ENCODE measurements at places on chromosomes 7 and 10. TPM values are rescaled to one million over a fixed set of nuclear protein-coding genes. Genes with fewer than 3 reads are reported as not detected.
A peak's percentile ranks its signal among the peaks of the same experiment; 100 is the strongest.

GRCh38 chr7:2231992-2232765, 566 bp downstream of the MAD1L1 start:
- peak overlapping the region; percentile 100 for H3K4me3 ChIP-seq
- peak; percentile 44 for DNase-seq
- H3K27me3 ChIP-seq = no peaks in the 10 kb centered on the region
- peaks cover 66% of the 10 kb centered on the region for H3K36me3 ChIP-seq

- H3K27ac ChIP-seq = no peak overlapping the region
- no peaks in the 10 kb centered on the region for H3K36me3 ChIP-seq
- no peaks in the 10 kb centered on the region for H3K4me1 ChIP-seq
- no peak overlapping the region for H3K4me3 ChIP-seq
These were observed 99.1 kb upstream of the LANCL2 start for GRCh38 chr7:55265836-55266642.

Gene OR13A1
- total RNA-seq = 0.13 TPM

DNA sequence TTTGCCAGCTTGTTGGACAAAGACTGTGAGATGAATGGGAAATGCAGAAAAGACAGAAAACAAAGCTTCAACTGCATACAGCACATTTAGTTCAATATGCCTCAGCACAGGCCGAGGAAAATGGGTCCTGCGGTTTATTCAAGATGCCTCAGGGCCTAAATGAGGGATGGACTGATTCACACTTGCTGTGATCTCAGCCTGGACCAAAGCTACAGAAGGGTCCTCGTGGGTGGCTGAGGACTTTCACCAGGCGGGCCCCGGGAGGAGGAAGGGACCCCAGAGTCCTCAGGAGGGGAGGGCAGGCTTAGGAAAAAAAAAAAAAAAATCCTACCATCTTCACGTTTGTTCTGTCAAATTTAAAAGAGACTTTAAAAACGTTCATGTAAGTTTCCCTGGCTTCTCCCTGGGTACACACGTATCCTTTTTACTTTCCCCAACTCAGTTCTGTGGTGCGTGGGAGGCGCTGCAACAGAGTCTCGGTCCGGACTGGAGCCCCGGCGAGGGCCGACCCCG, 624 bp upstream of the ZNF783 start:
- 0 out of 3 replicates have a peak, but pooled peaks cover 3% of the 10 kb centered on the region for H3K4me1 ChIP-seq
- peaks cover 6% of the 10 kb centered on the region for H3K36me3 ChIP-seq
- no peak for DNase-seq
- H3K27ac ChIP-seq = peak overlapping the region; percentile 70

- no peak overlapping the region for H3K4me3 ChIP-seq
- H3K27ac ChIP-seq = no peak overlapping the region
- no peaks in the 10 kb centered on the region for H3K36me3 ChIP-seq
- H3K4me1 ChIP-seq = peaks cover 4% of the 10 kb centered on the region
- H3K27me3 ChIP-seq = no peaks in the 10 kb centered on the region
These were observed 66.3 kb upstream of the CAV2 start for GRCh38 chr7:116433246-116433645.

GRCh38 chr10:125411724-125412123, 251.4 kb upstream of the CTBP2 start:
- H3K27ac ChIP-seq = no peak overlapping the region
- no peaks in the 10 kb centered on the region for H3K4me1 ChIP-seq
- no peaks in the 10 kb centered on the region for H3K36me3 ChIP-seq
- H3K4me3 ChIP-seq = no peak overlapping the region

Gene UCMA
- not detected for total RNA-seq

DNA sequence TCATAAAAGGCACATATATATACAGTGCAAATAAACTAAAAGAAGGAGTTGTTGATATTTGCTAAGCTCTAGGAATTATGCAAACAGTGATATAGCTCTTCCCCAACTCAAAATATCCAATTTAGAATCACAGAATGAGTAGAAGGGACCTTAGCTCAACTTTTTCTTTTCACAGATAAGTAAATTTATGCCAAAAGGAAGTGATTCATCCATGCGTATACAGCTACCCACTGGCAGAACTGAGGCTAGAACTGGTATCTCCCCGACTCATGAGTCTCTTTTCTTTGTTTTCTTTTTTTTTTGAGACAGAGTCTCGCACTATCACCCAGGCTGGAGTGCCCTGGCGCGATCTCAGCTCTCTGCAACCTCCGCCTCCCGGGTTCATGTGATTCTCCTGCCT, 54.2 kb upstream of the SVIL start:
- H3K36me3 ChIP-seq = no peaks in the 10 kb centered on the region
- DNase-seq = no peak
- no peaks in the 10 kb centered on the region for H3K4me1 ChIP-seq
- no peak overlapping the region for H3K4me3 ChIP-seq
- no peak overlapping the region for H3K27ac ChIP-seq

DNA sequence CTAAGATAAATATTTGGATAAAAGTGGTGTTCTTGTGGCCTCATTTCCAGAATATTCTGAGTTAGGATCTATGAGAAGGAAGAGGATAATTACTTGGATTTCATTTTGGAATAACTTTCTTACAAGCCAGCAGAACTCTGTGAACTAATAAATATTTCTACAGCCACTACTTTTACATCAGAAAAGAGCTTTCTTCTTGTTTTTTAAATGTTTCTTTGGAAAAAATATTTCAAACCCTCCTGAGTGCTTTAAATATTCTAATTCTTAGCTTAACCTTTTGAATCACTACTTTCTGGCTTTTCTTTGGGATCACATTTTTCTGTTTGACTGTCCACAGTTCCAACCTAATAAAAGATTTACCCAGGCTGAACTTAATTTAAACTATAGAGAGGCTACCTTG, 279.2 kb upstream of the PHYHIPL start:
- no peaks in the 10 kb centered on the region for H3K36me3 ChIP-seq
- H3K4me1 ChIP-seq = no peaks in the 10 kb centered on the region
- H3K27ac ChIP-seq = no peak overlapping the region
- DNase-seq = no peak

Gene MTG1
- total RNA-seq = 18.2 TPM

Gene EGR2
- total RNA-seq = 0.83 TPM

GRCh38 chr7:41682422-41682821, 20.5 kb downstream of the INHBA start:
- H3K27me3 ChIP-seq = no peaks in the 10 kb centered on the region
- no peaks in the 10 kb centered on the region for H3K4me1 ChIP-seq
- no peak overlapping the region for H3K27ac ChIP-seq
- no peaks in the 10 kb centered on the region for H3K36me3 ChIP-seq
- no peak overlapping the region for H3K4me3 ChIP-seq

DNA sequence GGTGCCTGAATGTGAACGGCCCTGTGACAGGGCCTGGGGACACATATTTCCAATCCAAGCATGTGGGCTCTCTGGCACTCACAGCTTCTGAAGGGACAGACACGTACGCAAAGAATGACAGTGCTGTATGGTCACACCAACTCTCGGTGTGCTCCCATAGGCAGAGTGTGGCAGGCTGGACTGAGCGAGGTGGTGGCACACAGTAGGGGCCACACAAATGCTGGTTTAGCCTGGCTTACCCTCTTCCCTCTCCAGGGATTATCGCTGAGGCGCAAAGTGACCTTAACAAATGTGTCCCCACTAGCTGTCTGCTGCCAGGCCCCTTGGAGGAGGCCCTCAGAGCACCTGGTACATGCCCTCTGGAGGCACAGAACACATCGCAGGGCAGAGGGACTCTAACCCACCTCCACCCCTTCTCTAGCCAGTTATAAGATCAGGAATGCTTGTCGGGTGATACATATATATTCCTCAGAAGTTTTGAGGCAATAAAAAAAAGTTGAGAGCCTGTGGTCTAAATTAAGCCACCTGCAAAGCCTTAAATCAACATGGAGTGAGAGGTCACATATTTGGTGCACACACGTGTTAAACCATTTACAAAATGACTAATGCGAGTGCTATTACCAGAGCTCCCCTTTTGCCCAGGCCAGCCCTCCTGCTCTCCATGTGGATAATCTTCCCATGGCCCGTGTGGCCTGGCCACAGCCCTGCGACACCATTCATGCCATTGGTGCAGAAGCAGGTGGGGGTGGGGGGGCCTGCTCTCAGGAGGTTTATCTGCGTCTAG, 262.8 kb upstream of the GRB10 start:
- no peaks in the 10 kb centered on the region for H3K4me1 ChIP-seq
- peaks cover 22% of the 10 kb centered on the region for H3K27me3 ChIP-seq
- no peaks in the 10 kb centered on the region for H3K36me3 ChIP-seq
- no peak for DNase-seq
- H3K4me3 ChIP-seq = no peak overlapping the region
- H3K27ac ChIP-seq = no peak overlapping the region

Gene FFAR4
- not detected for total RNA-seq

Gene SPDYE1
- total RNA-seq = not detected

Gene GNGT1
- total RNA-seq = 0.83 TPM

DNA sequence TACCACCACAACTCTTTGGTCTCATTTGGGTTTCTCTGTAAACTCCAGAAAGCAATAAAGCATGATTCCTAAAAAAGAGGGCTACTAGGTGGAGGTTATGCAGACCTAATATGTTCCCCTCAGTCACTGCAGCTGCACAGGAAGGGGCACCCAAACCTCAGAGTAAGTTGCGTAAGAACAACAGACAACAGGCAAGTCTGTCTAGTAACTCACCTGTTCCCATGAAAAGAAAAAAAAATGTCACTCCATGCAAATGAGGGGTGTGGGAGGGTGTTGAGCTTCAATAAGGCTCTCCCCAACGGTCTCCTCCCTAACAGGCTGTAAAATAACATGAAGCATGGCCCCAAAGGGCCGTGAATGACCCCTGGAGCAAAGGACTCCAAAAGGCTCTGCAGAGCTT, 461.4 kb downstream of the KCNMA1 start:
- no peak overlapping the region for H3K4me3 ChIP-seq
- no peak overlapping the region for H3K27ac ChIP-seq
- no peaks in the 10 kb centered on the region for H3K36me3 ChIP-seq
- DNase-seq = no peak
- no peaks in the 10 kb centered on the region for H3K4me1 ChIP-seq
- H3K27me3 ChIP-seq = peaks cover 17% of the 10 kb centered on the region

Gene INTS15
- 24.6 TPM for total RNA-seq

DNA sequence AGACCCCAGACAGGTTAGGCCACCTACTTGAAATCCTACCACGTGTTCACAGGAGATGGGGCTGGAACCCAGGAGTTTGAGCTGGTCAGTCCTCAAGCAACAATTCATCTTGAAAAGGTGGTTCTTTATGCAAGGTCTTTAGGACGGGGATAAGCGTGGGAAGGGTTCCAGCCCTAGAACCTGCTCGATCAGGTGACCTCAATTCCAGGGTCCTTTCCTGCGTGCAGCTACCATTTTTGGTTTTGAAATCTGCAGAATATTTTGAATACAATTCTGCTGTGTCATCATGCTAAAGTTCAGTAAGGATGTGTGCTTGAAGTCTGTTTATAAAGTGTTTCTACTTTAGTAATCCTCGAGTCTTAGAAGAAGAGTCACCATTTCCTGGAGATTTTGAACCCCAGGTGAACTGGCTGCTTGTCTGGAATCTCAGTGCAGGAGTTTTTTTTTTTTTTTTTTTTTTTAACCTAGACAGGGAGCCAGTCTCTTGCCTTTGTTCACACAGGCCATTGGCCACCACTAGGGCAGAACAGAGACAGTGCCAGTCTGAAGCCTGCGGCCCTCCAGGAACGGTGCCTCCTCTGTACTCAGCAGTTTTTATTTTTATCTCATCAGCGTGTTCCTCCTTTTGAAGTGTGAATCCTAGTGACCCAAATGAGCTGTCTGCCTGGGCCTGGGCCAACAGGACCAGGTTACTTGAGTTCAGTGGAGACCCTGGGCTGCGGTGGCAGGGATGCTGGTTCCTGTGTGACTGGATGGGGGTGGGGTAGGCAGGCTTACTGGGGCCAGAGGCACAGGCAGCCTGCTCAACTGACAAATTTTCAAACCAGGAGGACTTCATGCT, 54.6 kb downstream of the EEPD1 start:
- H3K36me3 ChIP-seq = no peaks in the 10 kb centered on the region
- DNase-seq = no peak
- no peak overlapping the region for H3K4me3 ChIP-seq
- peaks cover 25% of the 10 kb centered on the region for H3K4me1 ChIP-seq
- H3K27ac ChIP-seq = no peak overlapping the region
- no peaks in the 10 kb centered on the region for H3K27me3 ChIP-seq
